ENCODE measurements at places on chromosomes 13 and 19. TPM values are rescaled to one million over a fixed set of nuclear protein-coding genes. Genes with fewer than 3 reads are reported as not detected.

Gene ZNF829
- total RNA-seq, result 3.2 TPM

DNA sequence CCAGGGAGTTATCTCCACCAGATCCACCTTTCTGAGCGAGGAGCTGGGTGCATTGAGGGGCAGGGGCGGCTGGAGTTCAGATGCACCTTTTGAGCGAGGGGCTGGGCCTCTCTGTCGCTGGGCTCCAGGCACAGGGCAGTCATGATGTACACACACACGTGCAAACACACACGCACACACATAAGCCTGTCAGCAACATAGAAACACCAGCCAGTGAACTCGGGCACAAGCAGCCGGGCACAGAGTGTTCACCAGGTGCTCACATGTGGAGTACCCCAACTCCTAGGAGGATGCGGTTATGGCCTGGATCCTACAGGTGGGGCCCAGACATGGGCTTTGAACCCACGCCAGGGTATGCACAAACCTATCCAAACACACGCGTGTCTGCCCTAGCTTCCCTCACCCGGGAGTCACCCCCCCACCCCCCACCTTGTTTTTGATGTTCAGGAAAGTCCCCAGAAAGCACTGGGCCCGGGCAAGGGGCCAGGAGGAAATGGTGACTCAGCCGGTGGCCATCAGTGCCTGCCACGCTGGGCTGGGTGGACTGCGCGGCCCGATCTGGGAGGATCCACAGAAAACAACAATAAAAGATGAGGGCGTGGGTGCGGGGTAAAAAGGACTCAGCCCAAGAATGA is 13.3 kb downstream of the ARRDC2 start:
- peak; percentile 90 for DNase-seq

- DNase-seq, result peak; percentile 94
Measured at GRCh38 chr13:57629821-57630235, 1.7 kb upstream of the PCDH17 start.

- DNase-seq, result no peak
Measured at GRCh38 chr19:31331536-31331935, 17.7 kb downstream of the TSHZ3 start.

Gene GRIN2D
- 1.2 TPM for total RNA-seq
